ENCODE measurements at places on chromosomes 13 and 19.

GRCh38 chr13:93558637-93559036 is 332.0 kb downstream of the GPC6 start:
- DNase-seq = peak; percentile 51

- DNase-seq = peak; percentile 36
Measured at GRCh38 chr19:7902796-7903243, 857 bp upstream of the MAP2K7 start.

DNA sequence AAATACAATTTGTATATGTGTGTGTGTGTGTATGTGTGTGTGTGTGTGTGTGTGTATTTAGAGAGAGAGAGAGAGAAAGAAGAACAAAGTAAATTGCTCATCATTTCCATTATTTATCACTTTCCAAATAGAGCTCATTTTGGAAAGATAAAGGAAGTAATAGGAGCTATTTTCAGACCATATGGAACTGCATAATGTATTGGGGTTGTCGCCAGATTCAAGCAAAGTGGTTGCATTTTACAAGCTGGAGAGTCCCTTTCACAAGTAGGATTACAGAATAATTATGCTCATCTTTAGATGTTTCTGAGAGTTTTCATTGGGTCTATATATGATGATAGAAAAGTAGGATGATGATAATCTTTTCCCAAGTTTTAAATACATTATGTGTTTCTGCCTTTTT is 842.7 kb upstream of the SLC10A2 start:
- no peak for DNase-seq

DNA sequence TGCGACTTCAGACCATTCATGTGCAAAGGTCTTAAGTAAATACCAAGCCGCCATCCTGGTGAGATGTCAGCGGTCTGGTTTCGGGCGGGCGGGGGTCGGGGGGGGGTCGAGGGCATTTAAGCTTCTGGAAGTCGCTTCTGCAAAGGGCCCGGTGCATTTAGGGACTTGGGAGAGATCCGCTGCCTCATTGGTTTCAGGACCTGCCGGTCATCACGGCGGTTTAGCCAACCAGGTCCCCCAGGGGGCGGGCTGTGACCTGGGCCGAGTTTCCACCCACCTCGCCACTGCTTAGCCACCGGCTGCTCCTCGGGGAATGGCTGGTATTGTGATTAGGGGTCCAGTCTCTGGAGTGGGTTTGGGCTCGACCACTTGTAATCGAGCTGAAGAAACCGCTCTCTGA is 7.8 kb downstream of the ANKLE1 start:
- peak; percentile 55 for DNase-seq

GRCh38 chr19:6967967-6968366 is 53.3 kb downstream of the MBD3L2B start:
- DNase-seq = no peak

DNA sequence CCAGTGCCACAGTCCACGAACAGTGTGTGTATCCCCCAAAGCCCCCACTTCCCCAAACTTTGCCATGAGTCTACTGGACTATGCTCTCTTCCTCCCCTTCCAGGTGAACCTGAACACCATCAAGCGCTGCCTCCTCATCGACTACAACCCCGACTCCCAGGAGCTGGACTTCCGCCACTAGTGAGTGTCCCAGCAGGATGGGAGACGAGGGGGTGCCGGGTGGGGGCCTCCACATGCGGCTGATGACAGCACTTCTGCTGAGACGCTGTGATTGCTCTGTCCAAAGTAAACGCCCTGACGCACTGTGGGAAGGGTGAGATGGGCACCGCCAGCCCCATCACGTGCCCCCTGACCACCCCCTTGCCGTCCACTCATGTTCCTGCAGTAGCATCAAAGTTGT is 2.0 kb upstream of the P2RY11 start:
- DNase-seq = no peak

GRCh38 chr19:7500811-7501450 is 12.1 kb upstream of the PEX11G start:
- peak; percentile 94 for DNase-seq

DNA sequence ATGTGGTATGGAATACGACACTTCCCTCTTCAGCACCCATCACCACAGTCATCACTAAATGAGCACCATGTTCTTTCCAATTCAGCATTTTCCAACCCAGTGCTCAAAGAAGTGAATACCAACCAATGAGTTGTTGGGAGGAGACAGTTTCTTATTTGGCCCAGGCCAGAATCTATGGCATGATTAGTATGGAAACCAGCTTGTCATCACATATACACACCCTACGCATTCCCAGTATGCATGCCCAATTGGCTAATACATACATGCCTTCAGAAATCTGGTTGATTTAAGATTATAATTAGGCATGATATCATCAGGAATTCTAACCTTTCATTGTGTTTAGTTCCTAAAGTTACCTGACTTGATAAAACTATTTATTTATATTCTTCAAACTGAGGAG is 430.0 kb downstream of the DIAPH3 start:
- DNase-seq = no peak

DNA sequence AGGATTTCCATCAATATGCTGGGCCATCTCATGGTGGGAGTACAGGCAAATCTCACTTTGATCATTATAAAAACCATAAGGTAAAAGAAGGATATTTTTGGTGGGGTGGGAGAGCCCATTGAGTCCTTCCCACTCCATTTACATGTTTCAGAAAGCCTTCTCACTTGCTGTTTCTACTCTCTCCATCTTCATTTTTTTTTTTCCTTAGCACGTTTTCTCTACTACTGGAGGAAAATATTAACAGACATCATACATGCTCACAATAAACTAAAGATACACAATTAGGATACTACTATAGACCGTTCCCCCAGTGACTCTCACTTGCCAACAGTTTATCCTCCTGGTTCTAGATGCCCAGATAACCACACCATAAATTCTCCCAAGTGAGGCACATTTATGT is 1.8 kb upstream of the AKAP8 start:
- no peak for DNase-seq

DNA sequence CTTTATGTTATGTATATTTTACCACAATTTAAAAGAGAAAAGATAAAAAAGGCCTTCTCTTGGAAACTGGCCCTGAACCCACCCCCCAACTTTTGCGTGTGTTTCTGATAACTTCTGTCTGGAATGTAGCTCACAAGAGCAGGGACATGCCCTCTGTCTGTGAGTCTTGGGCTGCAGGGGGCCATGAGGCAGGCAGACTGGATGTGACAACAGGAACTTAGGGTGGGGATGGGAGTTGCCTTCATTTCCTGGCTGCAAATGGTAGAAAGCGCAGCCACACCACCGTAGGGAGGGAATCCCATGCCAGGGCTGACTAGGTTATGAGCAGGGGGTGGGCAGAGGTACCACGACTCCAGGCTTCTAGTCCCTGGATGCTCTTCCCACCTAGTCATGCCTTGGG is 21.9 kb downstream of the CILP2 start:
- DNase-seq = no peak

DNA sequence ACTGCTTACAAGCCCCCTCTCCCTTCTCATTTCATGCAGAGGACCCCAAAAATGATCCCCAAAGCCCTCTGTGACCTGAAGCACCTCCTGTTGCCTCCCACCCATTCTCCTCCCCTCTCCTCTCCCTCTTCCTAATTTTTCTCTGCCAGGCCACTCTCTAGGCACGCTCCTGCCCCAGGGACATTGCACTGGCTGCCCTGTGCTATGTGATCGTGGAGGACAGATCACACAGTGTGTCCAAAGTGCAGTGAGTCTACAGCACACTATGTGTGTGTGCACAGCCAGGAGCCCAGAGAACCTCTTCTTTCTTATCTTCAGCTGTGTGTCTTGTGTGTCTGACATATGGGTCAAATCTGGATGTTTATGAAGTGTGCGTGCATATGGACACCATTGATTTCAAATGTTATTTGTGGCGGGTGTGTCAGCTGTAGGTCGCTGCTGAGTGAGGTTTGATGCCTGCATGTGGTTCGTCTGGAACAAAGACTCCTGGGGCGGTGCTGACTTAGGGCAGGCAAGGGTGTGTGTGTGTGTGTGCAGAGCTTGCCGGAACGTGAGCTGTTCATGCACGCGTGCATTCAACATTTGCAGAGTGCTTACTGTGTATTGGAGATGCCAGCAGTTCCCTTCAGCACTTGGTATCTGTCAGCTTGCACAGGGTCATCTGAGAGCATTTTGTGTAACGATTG is 2.1 kb upstream of the KLHL26 start:
- DNase-seq = peak; percentile 82

DNA sequence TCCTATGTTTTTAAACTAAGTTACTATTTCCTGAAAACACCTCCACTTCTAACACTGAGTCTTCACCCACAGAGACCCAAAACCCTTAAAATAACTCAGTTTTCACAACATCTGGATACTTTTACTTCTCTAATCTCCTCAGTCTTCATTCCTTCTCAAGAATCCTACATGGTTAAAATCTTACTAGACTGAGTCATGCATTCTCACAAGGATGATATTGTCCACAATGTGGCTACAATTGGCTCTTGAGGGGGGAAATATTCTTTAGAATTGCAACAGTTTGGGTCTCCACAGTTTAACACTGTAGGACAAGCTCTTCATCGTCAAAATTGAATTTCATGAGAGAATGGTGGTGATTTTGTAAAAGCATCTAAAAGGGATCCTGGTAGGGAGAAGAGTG is 397.1 kb downstream of the SLITRK5 start:
- DNase-seq = no peak

DNA sequence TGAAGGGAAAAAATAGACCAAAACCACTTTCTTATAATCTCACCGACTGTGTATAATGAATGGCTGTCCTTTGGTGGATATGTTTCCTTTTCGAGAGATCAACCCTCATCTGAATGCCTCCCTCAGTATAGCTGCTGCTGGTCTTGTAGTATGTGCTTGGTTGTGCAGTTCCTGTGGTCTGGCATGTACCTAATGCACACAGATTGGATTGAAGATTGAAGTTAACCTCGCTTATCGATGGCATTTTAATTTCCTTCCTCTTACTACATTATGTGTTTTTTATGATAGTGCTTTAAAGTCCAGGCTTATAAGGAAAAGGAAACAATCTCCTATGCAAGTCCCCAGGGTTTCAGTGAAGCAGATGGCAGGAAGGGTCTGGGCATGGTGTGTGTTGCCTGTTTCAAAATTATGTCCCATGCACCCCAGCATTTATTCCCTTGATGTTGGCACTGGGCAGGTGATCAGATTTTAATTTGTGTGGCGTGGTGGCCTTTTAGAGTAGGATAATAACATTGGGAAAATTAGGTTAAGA is 334.1 kb downstream of the SHISA2 start:
- DNase-seq = no peak
